ENCODE measurements at places on chromosomes 1 and 21. TPM values are rescaled to one million over a fixed set of nuclear protein-coding genes. Genes with fewer than 3 reads are reported as not detected.

RGS1 gene
- total RNA-seq, result under 0.01 TPM

SLAMF7 gene
- total RNA-seq, result not detected

DNASE2B gene
- not detected for total RNA-seq

ATP1B1 gene
- total RNA-seq, result 28.6 TPM

VSIG8 gene
- total RNA-seq, result not detected

RABGGTB gene
- total RNA-seq, result 110 TPM

BRDT gene
- not detected for total RNA-seq

PERM1 gene
- 8.5 TPM for total RNA-seq

LGR6 gene
- total RNA-seq, result not detected

PER3 gene
- total RNA-seq, result 2.9 TPM

WDR64 gene
- total RNA-seq, result not detected

PGLYRP3 gene
- total RNA-seq, result not detected

GNAT2 gene
- total RNA-seq, result under 0.01 TPM

CA6 gene
- not detected for total RNA-seq

MYCL gene
- total RNA-seq, result 2.3 TPM

OR14K1 gene
- total RNA-seq, result not detected

FCGR3A gene
- not detected for total RNA-seq

SMG7 gene
- 22.0 TPM for total RNA-seq

FAM167B gene
- 0.38 TPM for total RNA-seq

TMEM183A gene
- total RNA-seq, result 110 TPM

CYP4X1 gene
- total RNA-seq, result under 0.01 TPM

ACTA1 gene
- not detected for total RNA-seq

RGS7 gene
- total RNA-seq, result 2.7 TPM

TEX35 gene
- not detected for total RNA-seq

ZYG11A gene
- 0.28 TPM for total RNA-seq

OLFML2B gene
- 1.2 TPM for total RNA-seq

Measured in regular cardiac myocyte (primary cell).